ENCODE measurements at places on chromosomes 4 and X.

DNA sequence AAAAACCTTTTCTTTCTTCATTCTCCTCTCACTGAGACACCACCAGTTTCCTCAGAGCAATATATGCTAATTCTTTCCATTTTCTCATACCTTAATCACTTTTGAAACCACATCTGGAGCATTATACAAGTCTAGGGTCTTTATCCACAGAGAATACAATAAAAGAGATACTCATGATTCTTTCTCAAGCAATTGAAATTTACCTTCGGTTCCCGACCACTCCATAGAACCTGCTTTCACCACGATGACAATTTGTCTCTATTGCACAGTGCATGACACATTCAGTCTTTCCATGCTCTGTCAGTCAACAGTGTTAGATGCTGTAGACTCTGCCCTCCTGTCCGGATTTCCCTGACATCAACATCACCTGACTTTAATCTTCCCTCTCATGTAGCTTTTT, 409.3 kb upstream of the NWD2 start:
- DNase-seq = no peak

DNA sequence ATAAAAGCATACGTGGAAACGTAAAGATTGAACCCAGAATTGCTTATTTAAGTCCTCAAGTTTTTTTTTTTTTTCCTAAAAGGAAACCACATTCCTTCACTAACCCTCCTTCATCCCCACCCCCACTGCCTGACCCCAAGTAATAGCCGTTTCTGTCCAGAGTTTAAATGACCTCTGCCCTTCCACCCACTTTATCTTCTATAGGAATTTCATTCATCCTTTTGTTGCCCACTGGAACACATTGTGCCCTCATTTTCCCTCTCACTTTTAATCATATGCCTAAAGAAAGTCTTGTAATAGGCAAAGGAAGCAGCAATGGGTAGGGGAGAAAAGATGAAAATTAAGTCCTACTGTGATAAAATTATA, 62.7 kb downstream of the SH3RF1 start:
- no peak for DNase-seq

- DNase-seq = no peak
Measured at GRCh38 chrX:10102046-10102704, 54.6 kb upstream of the CLCN4 start.

- no peak for DNase-seq
Measured at GRCh38 chrX:20663336-20663735, 396.6 kb upstream of the RPS6KA3 start.

- no peak for DNase-seq
Measured at GRCh38 chr4:3767570-3768288, 1.5 kb downstream of the ADRA2C start.

GRCh38 chrX:130468395-130468923, 66.7 kb downstream of the RBMX2 start:
- no peak for DNase-seq

GRCh38 chr4:81604683-81605218, 133.0 kb upstream of the RASGEF1B start:
- DNase-seq = no peak

DNA sequence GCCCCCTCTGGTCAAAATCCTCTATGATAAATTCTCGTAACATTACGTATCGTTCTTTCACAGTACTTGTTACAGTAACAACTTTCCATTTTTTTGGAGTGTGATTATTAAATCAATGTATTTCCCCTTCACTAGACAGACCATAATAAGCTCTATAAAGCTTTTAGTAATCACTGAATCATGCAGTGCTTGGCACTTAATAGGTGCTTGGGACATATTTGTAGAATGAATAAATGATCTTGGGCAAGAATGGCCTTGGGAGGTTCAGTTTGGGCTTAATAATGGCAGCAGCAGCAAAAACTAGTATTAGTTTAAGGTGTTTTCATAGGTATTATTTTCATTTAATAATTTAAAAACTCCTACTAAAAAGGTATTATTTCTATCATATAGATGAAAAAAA, 33.4 kb upstream of the SFRP2 start:
- no peak for DNase-seq

DNA sequence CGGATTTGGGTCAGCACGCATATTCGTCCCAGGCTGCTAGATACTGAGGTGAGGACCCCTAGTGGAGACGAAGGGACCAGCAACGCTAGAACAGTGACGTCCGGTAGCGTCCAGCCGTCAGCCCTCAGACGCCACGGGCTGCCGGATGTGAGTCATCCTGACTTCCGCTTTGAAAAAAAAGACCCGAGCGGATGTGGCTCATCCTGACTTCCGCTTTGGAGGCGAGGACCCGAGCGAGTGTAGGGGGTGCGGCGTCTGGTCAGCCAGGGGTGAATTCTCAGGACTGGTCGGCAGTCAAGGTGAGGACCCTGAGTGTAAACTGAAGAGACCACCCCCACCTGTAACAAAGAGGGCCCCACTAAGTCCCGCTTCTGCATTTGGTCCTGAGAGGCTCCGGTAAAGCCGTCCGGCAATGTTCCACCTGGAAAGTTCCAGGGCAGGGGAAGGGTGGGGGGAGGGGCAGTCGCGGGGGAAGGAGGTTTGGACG, at the start of gene MAGEB2:
Gene MAGEB2, plus strand, starts transcription at position 207 of the 487 bp plus-strand sequence. CDS start 3,018 bp downstream, outside the sequence.
- no peak for DNase-seq
